ENCODE measurements at places on chromosomes 12 and 14. TPM values are rescaled to one million over a fixed set of nuclear protein-coding genes. Genes with fewer than 3 reads are reported as not detected.

DNA sequence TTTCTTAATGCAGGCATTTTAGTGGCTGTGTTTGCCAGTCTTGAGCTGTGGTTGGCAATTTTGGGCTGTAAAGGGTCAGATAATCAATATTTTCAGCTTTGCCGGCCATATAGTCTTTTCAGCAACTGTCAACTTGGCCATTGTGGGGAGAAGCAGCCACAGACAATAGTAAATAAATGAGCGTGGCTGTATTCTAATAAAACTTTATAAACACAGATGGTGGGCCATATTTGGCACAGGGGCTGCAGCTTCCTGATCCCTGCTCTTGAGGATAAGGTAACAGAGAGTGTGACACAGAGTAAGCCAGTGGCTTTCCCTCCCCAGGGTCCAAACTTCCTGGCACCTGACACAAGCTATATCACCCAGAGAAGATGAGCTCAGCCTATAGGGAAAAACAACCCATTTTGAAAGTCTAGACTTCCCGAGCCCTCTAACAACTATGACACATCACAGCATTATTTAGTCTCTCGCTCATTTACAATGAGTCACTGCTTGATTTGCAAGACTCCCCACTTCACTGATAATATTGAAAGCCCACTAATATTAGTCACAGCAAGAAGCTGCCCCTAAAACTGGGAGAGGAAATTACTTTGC, 163.1 kb upstream of the TMPO start:
- no peak for DNase-seq

The MANSC4 gene
- total RNA-seq, result 0.37 TPM

DNA sequence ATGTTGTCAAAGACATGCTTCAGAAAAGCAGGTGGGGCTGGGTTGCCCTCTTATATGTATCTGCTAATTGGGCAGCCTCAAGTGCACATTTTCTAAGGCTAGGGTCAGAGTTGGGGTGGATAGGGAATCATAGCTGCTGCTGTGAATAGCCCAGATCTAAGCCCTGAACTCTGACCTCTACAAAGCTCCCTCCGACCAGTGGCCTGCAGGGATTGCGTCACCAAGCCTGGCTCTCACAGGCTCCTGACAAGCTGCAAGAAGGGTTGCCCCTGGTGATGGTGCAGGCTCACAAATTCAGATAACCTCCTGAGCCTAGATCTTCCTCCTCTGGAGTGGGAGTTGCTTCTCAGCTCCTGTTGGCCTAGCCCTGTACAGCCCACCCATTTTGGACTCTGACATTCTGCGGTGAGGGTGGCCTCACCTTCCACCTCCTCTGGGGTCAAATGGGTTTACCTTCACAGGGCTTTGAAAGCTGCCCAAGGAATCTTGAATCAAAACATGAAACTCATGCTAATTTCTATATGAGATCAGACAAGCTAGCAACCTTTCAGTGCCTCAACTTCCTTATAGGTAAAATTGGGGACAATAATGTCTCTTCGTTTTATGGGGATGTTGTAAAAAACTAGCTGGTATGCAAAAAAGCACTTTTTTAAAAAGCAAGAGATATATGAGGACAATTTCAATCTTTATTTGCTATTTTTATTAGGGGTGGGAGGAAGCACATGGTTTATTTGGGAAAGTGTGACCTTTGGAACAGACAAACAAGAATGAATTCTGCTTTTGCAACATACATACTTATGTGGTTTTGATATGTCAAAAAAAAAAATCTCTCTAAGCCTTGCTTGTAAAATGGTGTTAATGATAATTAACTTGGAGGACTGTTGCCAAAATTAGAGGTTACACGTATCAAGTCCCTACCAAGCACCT, 4.9 kb upstream of the SUSD6 start:
- no peak for DNase-seq

- DNase-seq, result no peak
Measured at GRCh38 chr14:93765155-93765554, 23.1 kb downstream of the PRIMA1 start.

DNA sequence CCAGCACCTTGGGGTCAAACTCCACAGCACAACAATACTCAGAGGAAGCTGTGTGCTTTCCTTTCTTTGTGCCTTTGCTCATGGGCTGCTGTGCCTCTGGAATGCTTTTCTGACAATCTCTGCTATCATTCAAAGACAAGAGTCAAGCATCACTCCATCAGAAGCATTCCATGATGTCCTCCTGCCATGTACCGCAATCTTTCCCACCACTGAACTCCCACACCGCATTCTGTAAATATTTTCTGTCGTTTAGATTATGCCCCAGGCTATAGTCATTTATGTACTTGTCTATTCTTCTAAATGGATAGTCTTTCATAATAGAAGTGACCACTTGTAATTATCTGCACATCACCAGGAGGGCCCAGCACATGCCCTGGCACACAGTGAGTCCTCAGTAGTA, 327.8 kb downstream of the PDZRN4 start:
- no peak for DNase-seq

GRCh38 chr14:55005071-55005470, 21.8 kb downstream of the WDHD1 start:
- no peak for DNase-seq

GRCh38 chr14:54667764-54668163, 100.8 kb downstream of the SAMD4A start:
- DNase-seq, result no peak

DNA sequence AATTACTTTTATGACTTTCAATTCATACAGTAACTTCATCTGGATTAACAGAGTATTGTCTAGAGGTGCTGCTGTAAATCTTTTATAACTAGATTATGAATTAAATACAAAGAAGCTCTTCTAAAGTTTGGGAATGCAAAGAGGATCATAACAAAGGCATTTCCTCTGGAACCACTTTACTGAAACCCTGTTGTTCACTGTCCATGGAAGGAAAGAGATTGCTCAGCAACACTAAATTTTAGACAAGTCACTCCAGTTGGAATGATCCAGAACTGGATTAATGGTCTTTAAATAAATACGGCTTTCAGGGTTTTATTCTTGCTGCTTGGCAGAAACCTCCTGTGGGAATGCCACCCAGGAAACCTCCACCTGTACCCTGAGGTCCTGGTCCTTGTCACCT, 250.6 kb downstream of the KSR2 start:
- DNase-seq, result no peak

- DNase-seq, result no peak
Measured at GRCh38 chr12:121430833-121431415, 31.0 kb downstream of the RNF34 start.
